COLO829 (cell line): ENCODE measurements at places on chromosomes 6 and 20.

DNA sequence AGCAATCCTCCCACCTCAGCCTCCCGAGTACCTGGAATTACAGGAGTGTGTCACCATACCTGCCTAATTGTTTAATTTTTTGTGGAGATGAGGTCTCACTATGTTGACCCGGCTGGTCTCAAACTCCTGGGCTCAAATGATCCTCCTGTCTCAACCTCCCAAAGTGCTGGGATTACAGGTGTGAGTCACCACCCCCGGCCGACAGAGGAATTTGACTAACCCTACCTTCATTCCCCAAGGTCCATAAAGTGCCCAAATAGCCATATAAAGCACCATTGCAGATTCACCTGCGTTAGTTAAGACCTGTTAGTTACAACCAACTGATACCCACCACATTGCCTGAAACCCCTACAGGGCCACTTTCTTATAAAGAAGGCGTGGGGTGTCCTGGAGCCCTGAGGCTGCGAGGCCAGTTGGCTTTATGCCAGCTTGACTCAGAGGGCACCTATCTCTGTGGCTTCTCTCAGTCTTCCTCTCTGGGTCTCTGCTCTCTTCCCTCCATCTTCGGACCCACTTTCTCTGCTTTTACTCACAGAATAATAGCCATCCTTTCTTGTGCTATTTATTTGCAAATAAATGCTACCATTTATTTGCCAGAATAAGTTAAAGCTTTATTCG is 65.6 kb downstream of the SLC2A10 start:
- DNase-seq: no peak

GRCh38 chr6:96645106-96645505 is 82.2 kb downstream of the FHL5 start:
- DNase-seq: no peak

DNA sequence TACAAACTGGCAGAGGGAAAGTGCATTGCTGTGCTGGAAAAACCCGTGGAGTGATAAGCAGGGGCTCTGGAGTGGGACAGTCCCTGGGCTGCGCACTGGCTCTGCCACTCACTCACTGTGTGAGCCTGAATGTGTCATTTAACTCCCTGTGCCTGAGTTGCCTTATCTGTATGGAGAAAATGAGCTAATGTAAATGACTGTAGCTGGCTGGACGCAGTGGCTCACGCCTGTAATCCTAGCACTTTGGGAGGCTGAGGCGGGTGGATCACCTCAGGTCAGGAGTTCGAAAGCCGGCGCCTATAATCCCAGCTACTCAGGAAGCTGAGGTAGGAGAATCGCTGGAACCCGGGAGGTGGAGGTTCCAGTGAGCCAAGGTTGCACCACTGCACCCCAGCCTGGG is 18.4 kb upstream of the RPN2 start:
- DNase-seq: no peak

GRCh38 chr6:170553534-170554012 is 466 bp upstream of the PSMB1 start:
- peak; percentile 26 for DNase-seq

- peak; percentile 96 for DNase-seq
These were observed 82.7 kb upstream of the FOXC1 start for GRCh38 chr6:1527073-1527457.

DNA sequence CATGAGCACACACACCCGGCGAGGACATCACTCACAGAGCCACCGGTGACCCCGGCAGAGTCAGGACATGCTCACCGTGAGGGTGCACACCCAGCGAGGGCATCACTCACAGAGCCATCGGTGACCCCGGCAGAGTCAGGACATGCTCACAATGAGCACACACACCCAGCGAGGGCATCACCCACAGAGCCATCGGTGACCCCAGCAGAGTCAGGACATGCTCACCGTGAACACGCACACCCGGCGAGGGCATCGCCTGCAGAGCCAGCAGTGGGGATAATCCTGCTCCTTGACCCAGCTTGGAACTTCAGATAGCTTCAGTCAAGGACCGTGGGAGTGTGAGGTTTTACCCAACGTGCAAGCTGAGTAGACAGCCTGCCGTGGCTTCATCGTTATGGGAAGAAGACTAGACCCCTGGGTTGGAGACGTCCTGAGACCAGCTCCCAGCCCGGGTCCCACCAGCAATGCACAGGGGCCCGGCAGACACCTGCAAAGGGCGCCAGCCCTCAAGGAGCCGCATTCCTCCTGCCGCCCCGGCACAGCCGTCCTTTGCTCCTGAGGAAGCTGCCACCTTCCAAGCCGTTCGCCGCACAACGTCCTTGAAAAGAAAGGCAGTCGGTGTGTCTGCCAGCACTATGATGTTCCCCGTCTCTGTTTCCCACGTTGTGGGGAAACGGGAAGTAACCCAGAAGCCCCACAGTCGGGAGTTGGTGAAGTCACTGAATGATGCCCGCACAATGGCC is 192.3 kb downstream of the DLL1 start:
- no peak for DNase-seq

- no peak for DNase-seq
These were observed 359.4 kb downstream of the HDGFL1 start for GRCh38 chr6:22928775-22929174.

GRCh38 chr6:54981647-54982046 is 135.1 kb downstream of the FAM83B start:
- no peak for DNase-seq

DNA sequence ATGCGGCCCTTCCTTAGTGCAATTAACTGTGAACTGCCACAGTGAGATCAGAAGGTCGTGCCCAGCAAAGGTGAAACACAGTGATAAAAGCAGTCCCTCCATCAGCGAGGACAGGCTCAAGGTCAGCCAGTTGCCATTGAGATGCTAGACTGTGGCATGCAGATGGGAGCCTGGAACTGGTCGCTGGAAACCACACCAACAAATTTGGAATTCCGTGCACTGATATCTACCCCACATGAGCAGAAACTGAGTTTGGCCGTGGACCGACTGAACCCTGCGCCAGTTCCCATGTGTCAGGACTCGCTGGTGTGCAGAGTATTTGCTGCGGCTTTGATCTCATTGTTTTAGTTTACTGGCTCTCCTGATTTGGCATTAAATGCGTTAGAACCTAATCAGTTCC is 125.6 kb upstream of the QKI start:
- DNase-seq: no peak

DNA sequence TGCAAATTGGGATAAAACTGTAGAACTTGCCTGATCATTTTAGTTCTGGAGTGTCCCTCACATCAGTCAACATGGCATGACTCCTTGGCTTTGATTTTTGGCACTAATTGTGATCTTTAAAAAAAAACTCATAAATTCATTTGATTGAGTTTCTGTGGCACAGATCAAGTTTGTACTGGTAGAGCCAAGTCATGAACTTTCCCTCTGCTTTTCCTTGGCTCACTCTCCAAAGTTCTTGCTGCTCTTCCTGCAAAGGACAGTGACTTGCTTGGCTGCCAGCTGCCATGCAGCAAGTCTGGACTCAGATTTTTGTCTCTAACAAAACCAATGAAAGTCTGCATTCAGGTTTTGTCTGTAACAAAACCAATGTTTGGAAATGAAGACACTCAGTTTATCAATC is 115.5 kb downstream of the RFX6 start:
- no peak for DNase-seq

- no peak for DNase-seq
These were observed 11.3 kb downstream of the DLK2 start for GRCh38 chr6:43444036-43444435.

DNA sequence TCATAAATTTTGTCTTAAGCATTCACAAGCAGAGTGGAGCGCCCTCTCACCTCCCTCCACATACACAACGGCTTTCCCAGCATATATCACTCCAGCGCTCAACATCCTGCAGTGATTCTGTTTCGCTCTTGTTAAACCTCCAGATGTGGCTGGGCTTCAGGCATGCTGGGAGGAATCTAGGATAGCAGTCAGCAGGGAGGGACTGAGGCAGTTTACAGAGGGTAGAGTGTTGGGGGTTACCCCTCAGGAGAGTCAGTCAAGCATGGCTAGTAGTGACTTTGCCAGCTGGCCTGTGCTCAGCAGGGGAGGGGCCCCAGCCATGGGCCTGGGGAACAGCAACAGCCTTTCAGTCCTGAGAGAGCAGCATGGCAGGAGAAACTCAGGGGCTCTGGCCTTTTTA is 161.4 kb upstream of the FLRT3 start:
- no peak for DNase-seq

DNA sequence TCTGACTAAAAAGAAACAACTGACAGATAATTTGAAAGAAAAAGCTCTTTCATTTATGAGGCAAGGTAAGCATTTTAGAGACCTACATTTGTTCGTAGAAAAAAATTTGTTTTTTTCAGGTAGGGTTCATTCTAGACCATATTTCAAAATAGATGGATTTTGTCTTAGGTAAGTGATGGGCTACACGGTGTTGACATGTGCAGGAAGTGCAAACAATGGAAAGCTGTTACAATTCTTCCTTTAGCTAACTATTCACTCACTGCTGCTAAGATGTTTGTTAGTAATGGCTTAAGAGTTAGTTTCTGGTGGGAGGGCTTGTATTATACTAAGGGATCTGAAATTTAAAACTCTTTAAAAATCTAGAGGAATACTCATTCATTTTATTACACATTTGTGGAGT is 96.7 kb downstream of the CD109 start:
- no peak for DNase-seq

- peak; percentile 91 for DNase-seq
These were observed 12.7 kb upstream of the EFHC1 start for GRCh38 chr6:52407467-52407866.

DNA sequence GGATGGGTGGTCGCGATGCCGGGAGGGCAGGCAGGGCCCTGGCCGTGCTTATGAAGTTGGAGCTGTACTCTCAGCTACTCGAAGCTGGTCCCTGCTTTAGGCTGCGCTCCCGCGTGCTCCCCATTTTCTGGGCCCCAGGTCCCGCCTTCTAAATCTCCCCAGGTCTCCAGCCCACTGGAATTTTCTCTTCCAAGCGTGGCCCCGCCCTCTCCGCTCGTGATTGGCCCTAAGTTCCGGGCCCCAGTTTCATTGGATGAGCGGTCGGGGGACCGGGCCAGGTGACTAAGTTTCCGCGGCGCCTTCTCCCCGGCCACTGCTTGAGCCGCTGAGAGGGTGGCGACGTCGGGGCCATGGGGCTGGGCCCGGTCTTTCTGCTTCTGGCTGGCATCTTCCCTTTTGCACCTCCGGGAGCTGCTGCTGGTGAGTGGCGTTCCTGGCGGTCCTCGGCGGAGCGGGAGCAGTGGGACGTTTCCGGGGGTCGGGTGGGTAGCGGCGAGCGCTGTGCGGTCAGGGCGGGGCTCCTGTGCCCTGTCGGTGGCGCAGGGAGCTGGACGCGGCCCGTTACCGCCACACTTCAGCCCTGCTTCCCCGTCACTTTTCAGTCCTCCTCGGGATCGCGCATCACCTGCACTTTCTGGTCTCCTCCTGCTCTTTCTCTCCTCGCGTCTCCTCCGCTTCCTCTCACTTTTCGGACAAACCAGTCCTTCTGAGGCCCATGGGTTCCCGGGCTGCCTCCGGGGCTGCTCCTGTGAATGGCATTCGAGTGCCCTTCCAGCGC is at the start of gene MICA:
Gene MICA (plus strand): TSS at position 313 of the 778 bp plus-strand sequence. CDS start 38 bp downstream, at position 351.
- peak; percentile 85 for DNase-seq

DNA sequence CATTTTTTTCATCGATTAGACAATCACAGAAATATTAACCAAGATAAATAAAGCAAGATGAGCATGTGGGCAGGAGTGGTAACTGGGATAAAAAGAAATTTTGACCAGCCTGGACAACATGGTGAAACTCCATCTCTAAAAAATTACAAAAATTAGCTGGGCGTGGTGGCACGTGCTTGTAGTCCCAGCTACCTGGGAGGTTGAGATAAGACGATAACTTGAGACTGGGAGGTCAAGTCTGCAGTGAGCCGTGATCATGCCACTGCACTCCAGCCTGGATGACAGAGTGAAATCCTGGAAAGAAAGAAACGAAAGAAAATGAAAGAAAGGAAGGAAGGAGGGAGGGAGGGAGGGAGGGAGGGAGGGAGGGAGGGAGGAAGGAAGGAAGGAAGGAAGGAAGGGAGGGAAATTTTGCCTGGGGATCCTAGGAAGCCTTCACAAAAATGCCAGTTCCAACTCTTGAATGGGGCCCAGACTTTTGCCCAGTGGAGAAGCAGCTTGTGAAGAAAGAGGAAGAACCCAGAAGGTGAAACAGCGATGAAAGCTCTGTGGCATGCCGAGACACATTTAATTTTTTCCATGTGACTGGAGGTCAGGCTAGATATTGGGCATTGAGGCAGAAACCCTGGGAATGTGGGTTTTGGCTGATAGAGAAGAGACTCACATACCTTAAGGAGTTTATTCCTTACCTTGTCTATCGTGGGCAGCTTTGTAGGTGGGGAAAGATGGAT is 20.3 kb downstream of the CCDC170 start:
- DNase-seq: no peak

- no peak for DNase-seq
These were observed 27.2 kb upstream of the FKBP1A start for GRCh38 chr20:1420066-1420465.

- no peak for DNase-seq
These were observed 100.1 kb downstream of the EPB41L2 start for GRCh38 chr6:130962966-130963365.

DNA sequence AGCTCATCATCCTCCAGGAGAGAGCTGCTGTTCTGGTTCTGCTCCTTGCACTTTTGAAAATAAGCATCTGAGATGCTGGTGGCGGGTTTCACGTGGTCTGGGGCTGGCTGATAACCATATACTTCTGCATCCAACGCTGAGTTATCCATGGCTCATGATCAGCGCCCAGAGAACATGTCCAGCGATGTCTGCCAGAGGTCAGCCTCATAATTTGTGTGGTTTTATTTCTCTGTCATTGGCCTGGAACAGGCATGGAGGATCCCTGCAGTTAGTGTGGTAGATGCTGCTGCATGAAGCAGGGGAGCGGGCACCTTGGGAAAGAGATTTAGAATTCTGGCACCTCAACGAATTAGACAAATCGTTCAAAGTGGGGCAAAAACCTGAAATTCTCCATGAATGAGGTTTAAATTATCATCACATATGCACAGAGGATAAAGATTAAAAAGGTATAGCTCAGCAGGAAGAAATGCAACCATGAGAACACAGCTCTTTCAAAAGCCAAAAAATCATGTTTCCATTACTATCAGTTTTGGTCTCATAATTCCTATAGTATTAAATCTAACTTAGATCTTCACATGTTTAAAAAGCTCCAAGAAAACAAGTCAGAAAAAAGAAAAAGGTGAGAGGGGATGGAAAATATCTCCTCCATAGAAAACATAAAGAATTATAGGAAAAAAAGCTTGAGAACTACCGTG is 157.2 kb downstream of the SOD2 start:
- no peak for DNase-seq

- DNase-seq: no peak
These were observed 75.3 kb downstream of the ASXL1 start for GRCh38 chr20:32433311-32434021.

GRCh38 chr6:37618916-37619590 is 78.6 kb downstream of the MDGA1 start:
- no peak for DNase-seq
